Peyer's patch (tissue), 4 donors: ENCODE measurements at places on chromosomes 3 and 15. TPM values are rescaled to one million over a fixed set of nuclear protein-coding genes. Genes with fewer than 3 reads are reported as not detected.

GRCh38 chr15:58352026-58352929 lies 79.5 kb upstream of the LIPC start:
- DNase-seq, result no peak

DNA sequence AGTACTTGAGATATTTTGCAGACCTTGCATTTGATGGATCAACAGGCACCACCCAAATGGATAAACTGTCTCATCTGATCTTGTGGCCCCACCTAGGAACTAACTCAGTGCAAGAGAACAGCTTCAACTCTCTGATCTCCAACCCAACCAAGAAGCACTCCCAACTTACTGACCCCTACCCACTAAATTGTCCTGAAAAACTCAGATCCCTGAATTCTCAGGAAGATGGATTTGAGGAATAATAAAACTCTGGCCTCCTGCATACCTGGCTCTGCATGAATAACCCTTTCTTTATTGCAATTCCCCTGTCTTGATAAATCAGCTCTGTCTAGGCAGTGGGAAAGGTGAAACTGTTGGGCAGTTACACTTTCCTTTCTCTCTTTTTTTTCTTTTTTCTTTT lies 247.9 kb downstream of the ZPLD1 start:
- no peak for DNase-seq

C2CD4A gene
- not detected for total RNA-seq

DNA sequence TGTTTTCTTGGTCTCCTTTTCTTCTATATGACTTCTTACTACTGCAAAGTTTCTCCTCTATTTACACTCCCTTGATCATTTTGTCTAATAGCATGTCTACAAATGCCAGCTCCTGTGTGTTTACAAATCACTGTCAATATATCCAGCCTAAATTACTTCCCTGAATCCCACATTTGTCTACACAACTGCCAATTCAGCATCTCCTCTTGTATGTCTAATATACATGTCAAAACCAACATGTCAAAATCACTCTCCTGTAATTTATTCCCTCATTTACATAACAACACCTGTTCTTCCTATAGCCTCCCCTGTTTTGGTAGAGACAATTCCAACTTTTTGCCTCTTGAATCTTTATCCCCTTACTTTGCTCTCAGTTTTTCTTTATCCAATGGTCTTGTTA lies 359.3 kb downstream of the PLOD2 start:
- no peak for DNase-seq

- no peak for DNase-seq
Measured at GRCh38 chr3:5296362-5296761, 108.9 kb downstream of the EDEM1 start.

DNA sequence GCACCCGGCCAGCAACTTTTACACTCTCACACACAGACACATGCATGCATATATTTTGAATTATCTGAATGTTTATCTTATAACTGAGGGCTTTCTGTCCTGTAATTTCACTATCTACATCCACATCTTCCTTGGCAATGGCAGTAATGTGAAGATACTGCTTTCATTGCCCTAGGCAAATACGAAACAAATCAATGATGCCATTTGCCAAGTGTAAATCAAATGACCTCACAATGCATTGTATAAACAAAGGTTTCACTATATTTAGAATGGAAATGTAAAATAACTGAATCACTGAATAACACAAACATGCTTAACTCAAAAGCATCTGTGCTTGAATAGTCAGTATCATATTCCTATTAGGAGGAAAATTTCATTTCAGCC lies 455.6 kb downstream of the TBL1XR1 start:
- no peak for DNase-seq

- no peak for DNase-seq
Measured at GRCh38 chr15:29945943-29946596, 123.8 kb upstream of the TJP1 start.

DNA sequence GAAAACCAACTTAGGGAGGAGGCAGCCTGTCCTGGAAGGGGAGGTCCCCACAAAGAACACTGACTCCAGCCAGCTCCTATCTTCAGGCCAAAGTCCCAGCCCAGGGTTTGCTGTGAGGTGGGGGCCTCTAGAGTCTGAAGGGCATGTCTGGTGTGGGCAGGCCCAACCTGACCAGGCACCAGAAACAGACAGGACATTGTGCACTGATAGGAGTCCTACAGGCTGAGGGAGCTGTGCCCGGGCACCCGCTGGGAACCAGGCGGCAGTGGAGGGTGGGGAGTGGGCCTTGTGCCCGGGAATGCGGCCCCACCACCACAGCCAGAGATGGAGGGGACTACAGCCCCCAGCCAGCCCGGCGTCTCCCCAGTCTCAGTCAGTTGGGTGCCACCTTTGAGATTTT lies 161.4 kb downstream of the WNT7A start:
- DNase-seq, result no peak

- DNase-seq, result no peak
Measured at GRCh38 chr15:33099739-33100138, 94.8 kb downstream of the FMN1 start.

DNA sequence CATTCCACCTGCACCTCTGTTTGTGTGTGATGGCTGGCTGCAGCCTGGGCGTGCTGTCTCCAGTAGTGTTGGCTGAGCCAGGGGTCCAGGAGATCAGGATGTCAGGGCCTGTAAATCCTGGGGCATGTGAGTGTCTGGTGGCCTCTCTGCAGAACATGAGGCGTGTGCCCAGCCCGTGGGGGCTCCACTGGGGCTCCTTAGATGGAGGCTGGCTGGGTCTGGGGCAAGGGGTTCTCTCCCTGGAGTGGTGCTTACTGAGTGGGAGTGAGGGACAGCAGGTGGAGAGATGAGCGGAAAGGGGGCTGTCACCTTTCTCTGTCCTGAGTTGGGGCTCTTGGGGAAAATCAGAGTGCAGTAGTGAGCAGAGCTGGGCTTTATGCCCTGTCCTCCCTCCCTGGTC lies 152.2 kb downstream of the CHDH start:
- DNase-seq, result no peak

LRRK1 gene
- total RNA-seq, result 49.2 TPM

DNA sequence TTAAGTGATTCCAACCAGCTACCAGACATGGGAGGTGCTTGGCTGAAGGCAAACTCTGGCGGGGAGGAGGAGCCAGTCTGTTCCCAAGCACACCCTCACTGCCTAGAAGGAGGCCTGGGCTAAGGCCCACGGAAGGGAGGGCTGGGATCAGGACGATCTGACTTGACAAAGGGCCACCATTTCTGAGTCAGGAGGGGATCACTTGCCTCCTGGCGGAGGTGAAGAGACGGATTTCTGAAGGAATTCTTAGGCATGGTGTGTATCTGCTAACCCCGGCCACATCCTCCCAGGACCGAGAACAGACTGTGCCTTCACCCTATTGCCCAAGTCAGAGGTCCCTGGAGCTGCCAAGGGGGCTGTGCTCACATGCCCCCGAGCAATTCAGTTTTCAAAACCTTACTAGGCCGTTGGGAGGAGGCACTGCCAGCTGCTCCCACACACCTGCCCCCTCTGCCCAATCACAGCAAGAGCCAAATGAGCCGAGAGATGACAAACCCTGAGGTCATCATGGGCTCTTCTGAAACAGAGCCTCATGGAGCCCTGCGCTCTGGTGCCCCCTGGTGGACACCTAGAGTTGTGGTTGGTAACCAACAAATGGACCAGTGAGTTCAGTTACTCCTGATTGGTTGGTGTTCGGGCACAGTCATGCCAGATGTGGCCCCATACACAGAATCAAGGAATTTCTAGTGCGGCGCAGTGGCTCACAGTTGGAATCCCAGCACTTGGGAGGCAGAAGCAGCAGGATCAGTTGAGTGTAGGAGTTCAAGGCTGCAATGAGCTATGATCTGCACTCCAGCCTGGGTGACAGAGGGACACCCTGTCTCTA lies 6.5 kb upstream of the TNK2 start:
- DNase-seq, result peak; percentile 90

GRCh38 chr3:143901105-143901504 lies 52.8 kb upstream of the SLC9A9 start:
- DNase-seq, result no peak

DNA sequence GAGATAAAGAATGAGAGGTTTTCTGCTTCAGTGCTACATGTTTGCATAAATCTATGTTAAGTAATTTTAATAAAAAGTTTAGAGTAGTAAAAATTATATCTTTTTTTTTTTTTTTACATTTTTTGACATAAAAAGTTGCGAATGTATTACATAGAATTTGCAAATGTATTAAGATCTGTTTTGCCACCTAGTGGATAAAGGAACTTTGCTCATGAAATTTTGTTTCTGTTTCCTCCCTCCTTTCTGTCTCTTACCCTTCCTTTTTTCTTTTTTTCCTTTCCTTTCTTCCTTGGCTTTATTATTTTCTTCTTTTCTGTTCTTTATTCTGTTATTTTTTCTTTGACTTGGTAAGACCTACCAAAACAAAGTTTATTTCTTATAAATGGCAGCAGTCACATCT lies 58.5 kb upstream of the UTS2B start:
- no peak for DNase-seq

TM6SF1 gene
- total RNA-seq, result not detected

- no peak for DNase-seq
Measured at GRCh38 chr3:72454441-72454840, 393.8 kb downstream of the SHQ1 start.

NUP210 gene
- 81.7 TPM for total RNA-seq

GOLGA6D gene
- total RNA-seq, result not detected

DNA sequence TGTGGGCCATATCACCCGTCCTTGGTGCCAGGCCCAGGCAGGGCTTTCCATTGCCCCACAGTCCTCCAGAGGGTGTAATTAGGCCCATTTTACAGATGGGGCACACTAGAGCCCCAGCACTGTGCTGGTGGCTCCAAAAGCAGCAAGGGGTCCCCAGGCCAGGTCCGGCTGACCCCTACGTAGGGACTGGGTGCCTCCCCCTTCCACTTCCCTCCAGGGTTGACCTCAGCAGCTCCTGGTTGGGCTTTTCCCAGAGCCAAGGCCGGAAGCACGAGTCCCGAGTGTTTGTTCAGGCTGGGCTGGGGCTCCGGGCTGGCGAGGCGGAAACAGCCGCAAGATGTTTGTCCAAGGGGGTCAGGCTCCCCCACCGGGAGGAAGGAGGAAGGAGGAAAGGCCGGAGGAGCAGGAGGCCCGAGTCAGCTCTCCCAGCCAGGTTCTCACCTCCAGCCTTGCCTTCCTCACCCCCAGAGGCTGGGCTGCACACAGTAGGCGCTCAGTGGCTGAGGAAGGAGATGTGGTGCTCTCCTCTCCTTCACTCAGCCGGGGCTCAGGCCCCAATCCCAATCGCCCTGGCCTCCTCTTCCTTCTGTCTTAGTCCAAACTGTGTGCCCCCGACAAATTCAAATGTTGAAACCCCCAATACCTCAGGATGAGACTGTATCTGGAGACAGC lies 17.1 kb upstream of the PLXND1 start:
- peak; percentile 56 for DNase-seq

DNA sequence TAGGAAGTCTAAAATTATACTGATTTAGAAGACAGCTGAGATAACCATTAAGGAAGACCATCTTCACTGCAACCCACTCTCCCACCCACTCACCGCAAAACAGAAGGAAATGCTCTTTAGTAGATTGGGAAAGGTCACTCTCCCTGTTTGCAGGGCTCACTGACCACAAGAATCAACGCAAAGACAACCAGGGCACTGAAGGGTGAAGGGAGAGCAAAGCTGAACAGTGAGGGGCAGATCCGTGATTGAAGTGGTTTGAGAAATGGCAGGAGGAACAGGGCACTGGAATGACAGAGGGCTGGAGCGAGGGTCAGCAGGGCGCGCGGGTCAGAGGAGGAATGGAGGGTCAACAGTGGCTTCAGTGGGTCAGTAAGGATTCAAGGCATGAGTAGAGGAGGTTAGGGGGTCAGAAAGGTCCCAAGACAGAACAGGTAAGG lies 520 bp downstream of the MESD start:
- DNase-seq, result no peak

DNA sequence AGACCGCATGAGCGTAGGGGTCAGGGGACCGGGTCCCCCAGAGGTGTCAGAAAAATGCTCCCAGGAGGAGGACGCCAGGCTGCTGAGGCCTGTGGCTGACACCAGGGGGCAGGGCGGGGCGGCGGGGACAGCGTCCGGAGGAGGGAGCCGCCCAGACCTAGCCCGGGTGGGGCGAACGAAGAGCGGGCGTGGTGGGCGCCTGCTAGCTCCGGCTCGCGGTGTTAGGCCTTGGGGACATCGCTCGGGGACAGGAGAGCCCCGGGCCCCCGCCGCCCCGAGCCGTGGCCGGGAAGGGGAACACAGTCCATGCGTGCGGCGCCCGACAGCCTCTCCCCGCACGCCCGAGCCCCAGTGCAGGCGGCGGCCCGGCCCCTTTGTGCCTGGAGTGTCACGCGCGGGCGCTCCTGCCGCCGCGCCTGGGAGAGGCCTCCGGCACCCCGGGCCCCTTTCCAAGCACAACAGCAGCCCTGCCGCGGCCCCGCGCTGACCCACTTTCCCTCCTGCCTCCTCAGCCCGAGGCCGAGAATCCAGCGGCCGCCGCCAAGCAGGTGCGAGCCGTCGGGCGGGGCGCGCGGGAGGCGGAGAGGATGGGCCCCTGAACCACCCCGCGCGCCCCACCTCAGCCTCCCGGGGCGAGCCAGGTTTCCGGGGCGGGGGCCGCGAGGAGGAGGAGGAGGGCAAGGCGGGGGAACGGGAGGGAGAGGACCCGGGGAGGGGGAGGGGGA lies 111.0 kb upstream of the KLF13 start:
- DNase-seq, result peak; percentile 93

- no peak for DNase-seq
Measured at GRCh38 chr3:73461547-73461946, 163.2 kb downstream of the PDZRN3 start.

TRIM42 gene
- not detected for total RNA-seq

DNA sequence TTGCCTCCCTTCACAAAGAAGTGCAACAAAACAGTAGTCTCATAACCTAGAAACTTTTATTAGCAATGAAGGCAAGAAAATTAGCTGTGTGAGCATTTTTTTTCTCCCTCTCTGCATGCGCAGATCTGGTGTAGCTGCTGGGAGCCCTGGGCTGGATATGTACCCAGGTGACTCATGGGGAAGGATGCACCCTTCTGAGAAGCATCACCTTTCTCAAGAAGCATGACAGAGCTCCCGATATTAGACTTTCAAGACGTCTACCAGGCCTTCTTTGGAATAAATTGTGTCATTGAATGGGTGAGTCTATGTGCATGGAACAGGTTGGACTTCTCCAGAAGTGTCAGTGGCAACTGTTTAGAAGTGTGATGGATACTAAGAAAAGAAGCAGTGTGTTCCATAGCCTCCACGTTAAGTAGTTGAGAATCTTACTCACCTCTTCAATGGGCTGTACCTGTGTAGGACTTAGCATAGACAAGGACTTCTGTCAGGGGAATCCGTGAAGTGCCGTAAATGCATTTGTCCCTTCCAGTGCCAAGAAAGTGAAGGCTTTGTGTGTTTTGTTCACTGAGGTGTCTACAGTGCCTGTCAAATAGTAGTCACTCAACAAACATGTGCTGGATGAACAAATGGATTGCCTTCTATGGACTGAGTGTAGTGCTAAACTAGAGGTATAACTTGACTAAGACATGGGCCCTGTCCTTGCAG lies 47.7 kb upstream of the RASGRP1 start:
- DNase-seq, result no peak

PLA2G4E gene
- not detected for total RNA-seq

- no peak for DNase-seq
Measured at GRCh38 chr3:67943546-67943945, 289.1 kb upstream of the SUCLG2 start.
